ENCODE measurements at places on chromosomes 5 and 9. TPM values are rescaled to one million over a fixed set of nuclear protein-coding genes. Genes with fewer than 3 reads are reported as not detected.

GRCh38 chr5:75856056-75856455 is 138.8 kb upstream of the POC5 start:
- DNase-seq = no peak

GRCh38 chr5:65098393-65098792 is 329.7 kb downstream of the CWC27 start:
- no peak for DNase-seq

GRCh38 chr5:81021951-81022687 is 62.0 kb downstream of the RASGRF2 start:
- no peak for DNase-seq

DNA sequence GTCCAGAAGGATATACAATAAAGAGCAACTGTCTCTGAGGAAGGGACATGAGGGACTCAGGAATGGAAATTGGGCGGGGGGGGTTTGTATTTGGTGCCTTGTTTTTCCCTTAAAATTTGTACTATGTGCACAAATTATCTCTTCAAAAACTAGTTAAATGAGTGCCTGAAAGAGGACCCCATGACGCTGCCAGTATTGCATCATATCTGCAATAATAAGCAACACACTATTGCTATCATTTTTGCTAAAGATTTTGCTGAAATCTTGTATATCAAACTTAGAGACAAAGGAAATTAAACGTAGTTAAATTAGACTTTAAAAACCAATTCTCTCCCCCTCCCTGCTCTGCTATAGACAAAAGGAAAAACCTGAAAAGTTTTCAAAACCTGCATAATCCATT is 89.7 kb upstream of the SLC30A5 start:
- DNase-seq = no peak

Gene CDO1
- 25.4 TPM for total RNA-seq
